SK-N-SH (cell line): ENCODE measurements at places on chromosomes 2 and 18. TPM values are rescaled to one million over a fixed set of nuclear protein-coding genes. Genes with fewer than 3 reads are reported as not detected.

DNA sequence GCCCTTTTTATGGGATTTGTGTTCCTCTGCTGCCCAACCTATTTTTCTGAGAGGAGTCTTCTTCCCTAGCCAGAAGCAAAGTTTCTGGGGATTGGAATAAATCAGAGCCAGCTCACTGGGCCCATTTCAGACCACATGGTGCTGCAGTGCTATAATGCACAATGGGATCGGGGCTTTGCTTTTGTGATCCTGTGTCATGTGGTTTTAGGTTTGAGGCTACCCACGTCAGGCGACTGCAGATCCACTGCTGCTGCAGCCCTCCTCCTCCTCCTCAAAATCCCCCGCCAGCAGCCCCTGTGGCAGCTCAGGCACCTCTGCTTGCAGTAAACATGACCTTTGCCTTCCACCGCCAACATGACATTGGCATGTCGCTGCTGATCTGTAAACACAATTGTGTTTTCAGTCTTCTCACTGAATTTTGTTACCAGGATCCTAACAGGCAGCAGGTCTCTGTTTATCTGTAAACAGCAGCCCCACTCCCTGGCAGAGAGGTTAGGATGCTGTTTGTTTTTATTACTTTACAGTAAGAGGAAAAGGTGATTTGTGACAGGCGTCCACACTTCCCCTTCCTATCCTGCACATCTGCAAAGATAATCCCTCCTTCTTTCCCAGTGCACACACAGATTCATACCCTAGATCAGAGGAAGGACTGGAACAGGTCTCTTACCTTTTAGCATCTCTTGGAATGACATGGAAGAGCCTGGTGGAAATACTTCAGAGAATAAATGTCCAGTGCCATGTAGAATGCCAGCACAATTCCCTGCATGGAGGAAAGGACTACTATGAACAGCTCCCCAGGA is 130.8 kb downstream of the FOXI3 start:
- no peak for DNase-seq

DNA sequence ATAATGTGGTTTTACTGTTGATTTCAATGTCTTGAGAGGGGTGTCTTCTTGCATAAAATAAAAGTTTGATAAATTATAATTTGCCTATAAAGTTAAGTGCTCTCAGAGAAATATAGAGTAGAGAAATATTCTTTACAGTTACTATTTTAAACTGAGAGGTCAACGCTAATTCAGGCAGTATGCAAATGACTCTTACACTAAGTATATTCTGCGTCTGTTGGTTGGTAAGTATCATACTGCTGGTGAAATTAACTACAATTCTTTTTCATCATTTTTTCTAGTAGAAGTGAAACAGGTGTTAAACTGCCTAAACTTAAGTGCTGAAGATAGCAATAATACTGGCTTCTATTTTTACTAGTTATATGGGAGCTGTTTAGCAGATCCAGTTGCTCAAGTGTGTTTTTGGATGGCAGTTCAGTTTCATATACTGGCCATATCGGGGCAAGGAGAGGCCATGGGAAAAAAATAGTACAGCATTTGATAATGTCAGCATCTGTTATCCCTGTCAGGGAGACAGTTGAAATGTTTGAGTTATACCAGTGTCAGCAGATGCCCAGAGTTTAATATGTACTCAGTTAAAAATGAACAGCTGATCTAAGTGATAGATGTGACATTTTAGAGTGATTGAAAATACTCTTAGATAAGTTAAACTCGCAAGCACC is 86.2 kb downstream of the MIB1 start:
- DNase-seq = peak; percentile 7

DNA sequence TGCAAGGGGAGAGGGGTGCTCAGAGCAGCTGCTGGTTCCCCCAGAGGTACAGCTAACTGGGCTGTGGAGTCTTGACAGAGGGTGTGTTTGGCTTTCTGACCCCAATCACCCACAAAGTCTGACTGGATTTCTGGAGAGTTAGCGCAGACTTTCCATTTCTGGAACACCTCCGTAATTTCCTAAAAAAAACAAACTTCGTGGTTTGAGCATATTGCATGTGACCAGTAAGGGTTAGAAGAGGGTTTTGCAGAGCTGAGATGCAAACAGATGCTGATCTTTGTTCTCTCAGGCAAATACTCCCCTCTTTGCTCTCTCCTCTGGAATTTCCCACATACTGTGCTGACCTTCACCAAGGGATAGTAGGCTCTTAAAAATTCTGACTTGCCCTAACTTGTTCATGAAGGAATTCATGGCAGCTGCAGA is 44.5 kb upstream of the TMEM247 start:
- no peak for DNase-seq

DNA sequence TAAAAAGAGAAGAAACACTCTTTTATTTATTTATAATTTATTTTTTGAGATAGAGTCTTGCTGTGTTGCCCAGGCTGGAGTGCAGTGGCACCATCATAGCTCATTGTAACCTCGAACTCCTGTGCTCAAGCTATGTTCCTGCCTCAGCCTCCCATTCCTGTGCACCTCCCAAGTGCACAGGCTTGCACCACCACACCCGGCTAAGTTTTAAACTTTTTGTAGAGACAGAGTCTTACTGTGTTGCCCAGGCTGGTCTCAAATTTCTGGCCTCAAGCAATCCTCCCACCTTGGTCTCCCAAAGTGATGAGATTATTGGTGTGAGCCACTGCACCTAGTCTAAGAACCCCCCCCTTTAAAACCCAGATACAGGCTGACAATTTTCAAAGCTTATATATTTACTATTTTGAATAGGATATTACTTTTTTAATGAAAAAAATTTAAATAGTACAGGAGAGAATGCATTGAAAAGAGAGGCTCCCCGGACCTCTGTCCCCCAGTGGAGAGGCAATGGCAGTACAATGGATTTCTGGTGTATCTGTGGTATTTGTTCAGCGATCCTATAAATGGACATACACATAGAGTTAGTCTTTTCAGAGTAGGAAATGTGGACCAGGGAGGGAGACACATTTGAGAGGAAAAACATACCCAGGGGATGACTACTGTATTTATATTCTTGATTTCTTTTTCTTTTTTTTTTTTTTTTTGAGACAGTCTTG is 48.1 kb upstream of the CNOT11 start:
- DNase-seq = no peak

- DNase-seq = no peak
Observed at GRCh38 chr2:239222706-239223309, 178.0 kb downstream of the HDAC4 start.

GRCh38 chr2:158837645-158838044 is 42.5 kb downstream of the DAPL1 start:
- DNase-seq = no peak

- DNase-seq = no peak
Observed at GRCh38 chr2:65420712-65421431, 11.5 kb downstream of the SPRED2 start.

The GRB14 gene
- 3.9 and 6.4 TPM in 2 replicates for polyA plus RNA-seq

The AQP4 gene
- polyA plus RNA-seq = not detected in 2 replicates

The MOCOS gene
- polyA plus RNA-seq = 1.2 TPM in 2 replicates
